ENCODE measurements at places on chromosomes 16 and 17. TPM values are rescaled to one million over a fixed set of nuclear protein-coding genes. Genes with fewer than 3 reads are reported as not detected.

GRCh38 chr16:55421226-55421625, 57.8 kb upstream of the MMP2 start:
- no peak overlapping the region for H3K27ac ChIP-seq
- no peak for DNase-seq
- no peak overlapping the region for H3K4me3 ChIP-seq
- H3K4me1 ChIP-seq, result no peaks in the 10 kb centered on the region
- no peaks in the 10 kb centered on the region for H3K27me3 ChIP-seq

DNA sequence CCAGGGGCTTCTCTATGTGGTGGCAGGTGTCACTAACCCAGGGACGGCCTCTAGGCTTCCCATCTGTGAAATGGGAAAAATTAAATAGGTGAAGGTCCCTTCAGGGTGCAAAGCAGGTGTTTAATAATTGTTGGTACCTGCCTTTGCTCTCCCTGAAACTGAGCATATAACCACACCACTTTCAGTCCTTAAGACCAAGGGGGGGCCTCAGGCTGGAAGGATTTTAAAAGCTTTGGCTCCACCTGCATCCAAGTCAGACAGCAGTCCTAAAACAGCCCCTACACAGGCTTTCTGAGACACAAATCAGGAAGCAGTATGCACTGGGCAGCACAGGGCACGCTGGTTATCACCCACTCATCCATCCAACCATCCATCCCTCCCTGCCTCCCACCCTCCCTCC, 55.0 kb downstream of the TK2 start:
- DNase-seq, result no peak
- no peaks in the 10 kb centered on the region for H3K4me1 ChIP-seq
- H3K27ac ChIP-seq, result no peak overlapping the region

GRCh38 chr16:64738321-64738960, 383.4 kb downstream of the CDH11 start:
- H3K36me3 ChIP-seq, result no peaks in the 10 kb centered on the region
- no peaks in the 10 kb centered on the region for H3K4me1 ChIP-seq
- peak; percentile 45 for DNase-seq
- no peak overlapping the region for H3K4me3 ChIP-seq
- H3K27ac ChIP-seq, result no peak overlapping the region
- no peaks in the 10 kb centered on the region for H3K27me3 ChIP-seq

DNA sequence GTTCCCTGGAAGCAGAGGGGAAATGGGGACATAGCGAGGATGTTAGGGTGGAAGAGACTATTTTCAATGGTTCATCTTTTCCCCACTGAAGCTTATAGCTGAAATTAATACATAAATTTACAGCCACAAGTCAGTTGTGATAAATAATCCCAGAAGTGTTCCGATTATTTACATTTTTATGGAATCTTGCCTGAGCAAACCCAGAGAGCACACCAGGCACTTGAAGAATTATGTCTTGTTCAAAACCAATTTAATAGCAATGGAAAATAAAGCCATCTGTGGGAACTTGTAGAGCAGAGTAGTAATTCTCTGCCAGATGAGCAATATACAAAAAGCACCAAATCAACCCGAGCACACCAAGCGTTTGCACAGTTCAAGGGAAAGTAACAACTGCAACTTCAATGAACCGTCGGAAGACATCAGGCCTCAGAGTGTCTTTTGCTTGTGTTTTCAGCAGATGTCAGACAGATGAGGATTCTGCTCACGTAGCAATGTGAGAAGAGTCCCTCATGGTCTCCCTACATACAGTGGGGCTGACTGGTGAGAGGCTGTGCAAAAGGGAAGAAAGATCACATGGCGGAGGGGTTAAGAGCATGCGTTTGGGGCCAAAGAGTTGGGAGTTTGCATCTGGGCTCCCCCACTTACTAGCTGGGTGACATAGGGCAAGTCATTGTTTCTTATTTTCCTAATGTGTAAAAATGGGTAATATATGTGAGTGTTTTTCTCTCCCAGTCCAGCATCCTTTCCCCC, 148.7 kb upstream of the HS3ST2 start:
- H3K27ac ChIP-seq, result no peak overlapping the region
- no peaks in the 10 kb centered on the region for H3K36me3 ChIP-seq
- H3K27me3 ChIP-seq, result peaks cover 13% of the 10 kb centered on the region
- no peak overlapping the region for H3K4me3 ChIP-seq

DNA sequence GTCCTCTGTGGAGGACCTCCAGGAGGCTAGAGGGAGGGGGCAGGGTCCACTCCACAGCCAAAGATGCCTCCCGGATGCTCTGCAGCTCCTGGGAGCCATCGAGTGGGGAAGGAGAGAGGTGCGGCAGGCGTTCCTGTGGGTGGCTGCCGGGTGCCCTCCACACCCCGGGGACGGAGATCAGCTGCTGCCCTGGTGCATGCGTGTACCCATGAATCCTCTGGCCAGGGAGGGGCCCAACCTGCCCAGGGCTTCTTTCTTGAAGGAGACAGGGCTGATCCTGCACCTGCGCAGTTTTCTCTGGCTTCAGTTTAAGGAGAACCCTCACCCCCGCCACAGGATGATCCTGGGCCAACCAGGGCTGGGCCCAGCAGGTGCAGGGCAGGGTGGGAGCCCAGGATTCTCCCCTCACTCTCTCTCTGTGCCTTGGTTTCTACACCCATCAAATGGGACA, 33.5 kb upstream of the DOC2B start:
- H3K4me1 ChIP-seq, result no peaks in the 10 kb centered on the region
- no peaks in the 10 kb centered on the region for H3K36me3 ChIP-seq
- DNase-seq, result no peak
- H3K27me3 ChIP-seq, result no peaks in the 10 kb centered on the region
- no peak overlapping the region for H3K4me3 ChIP-seq
- H3K27ac ChIP-seq, result no peak overlapping the region

GRCh38 chr17:83135692-83136091, 56.3 kb downstream of the METRNL start:
- H3K4me3 ChIP-seq, result no peak overlapping the region
- no peaks in the 10 kb centered on the region for H3K4me1 ChIP-seq
- DNase-seq, result no peak
- no peaks in the 10 kb centered on the region for H3K36me3 ChIP-seq
- no peak overlapping the region for H3K27ac ChIP-seq

DNA sequence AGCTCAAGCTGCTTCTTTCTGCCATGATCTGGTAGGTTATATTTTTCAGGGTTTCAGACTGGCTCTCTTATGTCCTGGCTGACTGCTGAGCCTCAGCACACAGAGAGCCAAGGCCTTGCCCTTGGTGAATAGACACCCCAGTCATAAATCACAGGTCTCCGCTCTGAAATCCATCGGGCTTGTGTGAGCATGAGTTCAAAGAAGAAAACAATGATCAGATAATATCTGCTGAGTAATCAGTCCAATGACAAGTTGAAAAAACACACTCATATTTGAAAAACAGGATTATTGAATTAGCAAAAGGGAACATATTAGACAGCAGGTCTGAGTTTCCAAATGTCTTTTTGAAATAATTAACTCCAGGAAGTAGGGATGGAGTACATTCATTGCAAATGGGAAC, 51.1 kb upstream of the NDRG4 start:
- no peak for DNase-seq
- no peaks in the 10 kb centered on the region for H3K4me1 ChIP-seq
- H3K27ac ChIP-seq, result no peak overlapping the region
- no peaks in the 10 kb centered on the region for H3K36me3 ChIP-seq
- no peak overlapping the region for H3K4me3 ChIP-seq
- peaks cover 1% of the 10 kb centered on the region for H3K27me3 ChIP-seq

DNA sequence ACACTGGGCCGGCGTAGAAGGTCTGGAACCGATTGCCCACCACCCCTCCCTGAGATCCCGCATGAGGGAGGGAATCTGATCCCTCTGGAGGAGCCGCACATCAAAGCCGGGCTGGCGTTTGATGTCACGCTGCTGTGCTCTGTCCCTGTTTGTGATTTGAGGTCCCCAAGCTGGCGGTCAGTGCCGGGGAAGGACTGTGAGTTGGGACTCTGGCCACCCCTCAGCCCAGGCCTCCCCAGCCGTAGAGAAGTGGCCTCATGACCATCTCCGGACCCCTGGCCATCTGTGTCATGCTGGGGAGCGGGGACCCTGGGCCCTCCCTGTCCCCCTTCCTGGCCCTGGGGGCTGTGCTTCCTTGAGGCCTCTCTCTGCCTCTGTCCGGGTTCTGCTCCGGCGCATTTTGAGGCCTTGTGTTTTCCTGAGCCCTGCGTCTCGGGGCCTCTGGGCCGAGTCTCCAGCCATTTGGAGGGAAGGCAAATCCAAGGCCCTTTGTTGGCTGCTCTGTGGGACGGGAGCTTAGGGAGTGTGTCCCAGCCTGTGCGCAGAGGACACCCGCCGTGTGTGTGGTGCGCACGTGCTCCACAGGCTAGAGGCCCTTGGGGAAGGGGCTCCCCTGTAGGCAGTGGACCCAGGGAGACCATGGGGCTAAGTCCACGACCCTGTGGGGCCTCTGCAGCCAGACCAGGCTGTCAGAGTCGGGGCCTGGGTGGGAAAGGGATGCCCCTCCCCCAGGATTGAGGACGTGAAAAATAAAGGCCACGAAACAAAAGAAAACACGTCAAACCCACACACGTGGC, 15.1 kb downstream of the ASPSCR1 start:
- no peak for DNase-seq
- H3K27me3 ChIP-seq, result no peaks in the 10 kb centered on the region
- H3K36me3 ChIP-seq, result peaks cover 4% of the 10 kb centered on the region
- H3K4me1 ChIP-seq, result peaks cover 18% of the 10 kb centered on the region
- H3K27ac ChIP-seq, result no peak overlapping the region

- peak overlapping the region; percentile 68 for H3K4me3 ChIP-seq
- peaks cover 10% of the 10 kb centered on the region for H3K4me1 ChIP-seq
Measured at GRCh38 chr16:27550582-27550920, 607 bp downstream of the KATNIP start.

DNA sequence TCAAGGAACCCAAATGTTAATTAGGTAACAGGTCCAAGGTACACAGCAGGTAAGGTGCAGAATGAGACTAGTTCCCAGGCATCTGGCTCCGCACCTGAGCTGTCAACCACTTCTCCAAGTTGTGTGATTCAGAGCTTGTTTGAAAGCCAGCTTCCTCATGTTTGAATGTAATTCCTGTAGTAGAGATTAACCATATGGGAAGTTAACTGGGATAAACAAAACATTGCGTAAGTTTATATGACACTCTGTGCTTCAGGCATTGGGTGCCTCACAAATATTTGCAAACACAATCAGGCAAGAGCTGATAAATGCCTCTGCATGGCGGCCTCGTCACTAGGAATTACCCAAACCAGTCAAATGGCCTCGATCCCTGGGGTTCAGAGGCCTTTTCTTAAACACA, 27.9 kb upstream of the CPHXL start:
- H3K4me3 ChIP-seq, result no peak overlapping the region
- DNase-seq, result peak; percentile 79
- H3K27ac ChIP-seq, result no peak overlapping the region
- H3K4me1 ChIP-seq, result no peaks in the 10 kb centered on the region

DNA sequence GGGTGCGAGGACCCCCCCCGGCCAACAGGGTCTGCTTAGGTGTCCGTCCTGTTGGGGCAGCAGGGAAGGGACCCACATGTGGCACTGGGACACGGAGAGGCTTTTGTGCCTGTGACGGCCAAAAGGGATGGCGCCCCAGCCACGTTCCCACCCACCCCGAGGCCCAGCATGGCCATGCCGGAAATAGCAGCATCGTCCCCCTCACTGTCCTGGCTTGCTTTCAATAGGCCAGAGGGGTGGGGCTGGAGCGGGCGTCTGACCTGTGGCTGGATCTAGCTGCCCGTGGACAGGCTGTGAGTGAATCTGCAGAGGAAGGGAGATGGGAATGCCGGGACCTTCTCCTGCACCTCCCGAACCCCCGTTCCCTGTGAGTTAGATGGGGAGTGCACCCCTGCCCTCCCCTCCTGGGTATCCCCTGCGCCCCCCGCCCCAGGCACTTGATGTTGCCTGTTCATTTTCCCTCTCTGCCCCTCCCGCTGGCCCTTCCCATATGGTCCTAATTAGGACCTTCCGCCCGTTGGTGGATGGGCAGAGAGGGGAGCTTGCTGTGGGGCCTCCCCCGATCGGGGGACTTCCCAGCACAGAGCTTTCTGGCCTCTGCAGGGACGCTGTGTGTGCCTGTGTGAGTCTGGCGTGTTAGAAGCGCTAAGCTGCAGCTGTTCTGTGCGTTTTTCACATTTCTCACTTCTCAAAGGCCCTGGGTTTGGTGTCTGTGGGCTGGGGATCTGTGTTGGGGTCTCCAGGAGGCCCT, 292.8 kb downstream of the SEC14L1 start:
- DNase-seq, result peak; percentile 58
- no peaks in the 10 kb centered on the region for H3K27me3 ChIP-seq
- H3K36me3 ChIP-seq, result peaks cover 7% of the 10 kb centered on the region
- H3K27ac ChIP-seq, result peak overlapping the region; percentile 40
- no peak overlapping the region for H3K4me3 ChIP-seq
- H3K4me1 ChIP-seq, result peaks cover 63% of the 10 kb centered on the region

- H3K4me3 ChIP-seq, result peak overlapping the region; percentile 89
- peak overlapping the region; percentile 58 for H3K27ac ChIP-seq
- peak; percentile 17 for DNase-seq
- peaks cover 8% of the 10 kb centered on the region for H3K4me1 ChIP-seq
- H3K27me3 ChIP-seq, result no peaks in the 10 kb centered on the region
- no peaks in the 10 kb centered on the region for H3K36me3 ChIP-seq
Measured at GRCh38 chr16:56424404-56424764, 961 bp downstream of the AMFR start.

DNA sequence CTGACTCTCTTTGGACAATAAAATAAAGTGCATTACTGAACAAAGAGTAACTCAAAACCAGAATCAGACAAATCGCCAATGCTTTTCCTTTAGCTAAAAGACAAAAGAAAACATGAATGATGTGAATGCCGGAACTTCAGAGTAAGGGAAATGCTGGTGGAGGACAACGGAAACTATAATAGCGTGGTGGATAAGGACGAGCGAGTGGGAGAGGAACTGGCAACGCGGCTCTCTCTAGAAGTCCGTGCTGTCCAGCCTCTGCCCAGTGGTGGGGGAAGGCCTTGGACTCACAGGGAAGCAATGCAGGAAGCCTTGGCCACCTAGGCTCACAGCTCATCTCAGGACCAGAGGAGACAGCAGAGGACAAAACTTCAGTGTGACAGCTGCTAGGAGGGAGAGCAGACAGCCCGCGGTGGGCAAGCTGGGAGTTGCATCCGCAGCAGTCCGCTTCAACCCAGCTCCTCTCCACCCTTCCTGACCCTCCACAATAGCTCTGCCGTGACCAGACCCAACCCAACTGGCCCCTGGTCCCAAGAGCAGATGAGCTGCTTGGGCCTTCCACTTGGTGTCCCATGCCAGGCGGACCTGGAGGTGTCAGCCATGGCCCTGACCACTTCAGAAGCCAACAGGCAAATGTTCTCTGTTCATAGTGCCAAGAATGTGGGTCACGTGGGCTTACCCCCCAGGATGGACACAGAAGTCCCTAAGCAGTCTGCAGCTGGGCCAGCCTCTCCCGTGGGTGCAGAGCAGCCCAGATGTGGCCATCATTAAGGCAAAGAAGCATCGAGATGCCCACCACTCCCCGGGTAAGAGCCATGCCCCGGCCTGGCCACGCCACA, 5.3 kb upstream of the FAAP100 start:
- no peaks in the 10 kb centered on the region for H3K27me3 ChIP-seq
- H3K4me3 ChIP-seq, result no peak overlapping the region
- H3K27ac ChIP-seq, result no peak overlapping the region
- H3K4me1 ChIP-seq, result peaks cover 28% of the 10 kb centered on the region
- H3K36me3 ChIP-seq, result peaks cover 24% of the 10 kb centered on the region

- no peak overlapping the region for H3K27ac ChIP-seq
- no peak overlapping the region for H3K4me3 ChIP-seq
- peak; percentile 84 for DNase-seq
- H3K4me1 ChIP-seq, result peaks cover 6% of the 10 kb centered on the region
- H3K27me3 ChIP-seq, result no peaks in the 10 kb centered on the region
Measured at GRCh38 chr17:17412326-17412725, 64.5 kb upstream of the MED9 start.

AMZ2 gene
- 119 TPM for total RNA-seq

ACSM3 gene
- 1.3 TPM for total RNA-seq

GPR139 gene
- not detected for total RNA-seq

KIF2B gene
- not detected for total RNA-seq

LPCAT2 gene
- 13.1 TPM for total RNA-seq

CRYM gene
- 0.26 TPM for total RNA-seq

NPTX1 gene
- total RNA-seq, result 31.2 TPM
